Activated T-helper 1 cell treated with anti-CD3 and anti-CD28 coated beads, Interleukin-2, amount 50 U/mL, for 16 hours (primary cell): ENCODE measurements at places on chromosomes 11 and 22.

DNA sequence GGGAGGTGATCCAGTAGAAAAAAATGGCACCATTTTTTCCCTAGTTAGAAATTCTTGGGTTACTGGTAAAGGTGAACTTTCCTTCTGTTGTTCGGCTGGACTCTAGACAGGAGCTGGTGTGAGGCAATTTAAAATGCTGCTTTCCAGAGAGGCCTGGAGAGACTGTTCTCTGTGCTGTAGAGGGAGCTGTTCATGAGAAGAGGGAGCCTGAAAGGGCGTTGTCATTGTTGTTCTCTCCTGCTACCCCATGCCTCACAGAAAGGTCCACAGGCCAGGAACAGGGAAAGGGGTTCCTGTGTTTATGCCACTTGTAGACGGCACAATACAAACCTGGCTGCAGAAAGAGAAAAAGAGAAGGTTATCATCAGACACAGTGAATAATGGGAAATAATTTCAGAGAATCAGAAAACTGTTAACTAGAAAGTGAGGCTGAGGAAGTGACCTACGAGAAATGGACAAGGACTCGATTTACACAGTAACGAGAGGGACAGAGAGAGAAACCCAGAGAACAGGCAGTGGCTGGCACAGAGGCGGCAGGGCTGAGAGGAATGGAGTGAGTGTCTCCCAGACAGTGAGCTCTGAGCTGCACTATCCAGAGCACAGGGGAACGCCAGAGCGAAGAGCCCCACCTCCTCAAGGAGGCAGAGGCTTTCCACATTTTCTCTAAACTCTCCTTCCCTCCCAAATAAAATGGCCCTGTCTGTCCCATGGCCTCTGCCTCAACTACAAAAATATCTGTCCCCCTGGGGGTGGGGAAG lies 109.2 kb downstream of the RRM1 start:
- DNase-seq: no peak

- no peak for DNase-seq
Measured at GRCh38 chr11:95697614-95698408, 91.8 kb downstream of the FAM76B start.

DNA sequence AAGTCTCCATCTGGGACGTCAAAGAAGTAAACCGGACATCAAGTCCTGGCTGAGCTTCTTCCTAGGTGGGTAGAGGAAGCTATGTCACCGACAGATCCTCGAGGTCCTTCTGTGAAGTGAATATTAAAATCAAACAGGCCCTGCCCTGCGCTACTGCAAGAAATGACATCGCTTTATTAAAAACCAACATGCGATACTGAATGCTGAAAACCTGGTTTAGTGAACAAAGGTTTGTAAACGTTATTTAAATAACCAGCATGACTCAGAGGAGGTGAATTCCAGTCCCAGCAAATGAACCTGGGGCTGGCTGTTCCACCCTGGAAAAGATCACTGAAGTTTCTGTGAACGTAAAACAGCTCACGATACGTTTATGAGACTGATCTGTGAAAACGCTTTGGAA lies 645 bp downstream of the RTCB start:
- no peak for DNase-seq

DNA sequence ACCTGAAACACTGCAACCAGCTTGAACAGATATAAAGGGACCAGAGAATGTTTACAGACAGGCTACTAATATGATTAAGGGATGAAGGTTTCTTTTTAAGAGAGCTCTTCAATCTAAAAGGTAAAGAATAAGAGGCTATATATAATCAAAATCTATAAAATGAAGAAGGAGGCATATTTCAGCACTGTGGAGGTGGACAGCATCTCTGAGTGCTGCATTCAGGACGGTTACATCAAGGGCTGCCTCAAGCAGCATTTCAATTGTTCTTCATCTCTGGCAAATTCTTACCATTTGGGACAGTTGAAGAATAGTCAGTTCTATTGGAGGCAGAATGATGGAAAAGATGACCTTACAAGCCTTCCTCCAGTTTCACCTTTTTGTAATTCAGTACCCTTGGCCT lies 139.6 kb upstream of the LMO1 start:
- no peak for DNase-seq

GRCh38 chr11:47768101-47768612 lies 1.0 kb upstream of the FNBP4 start:
- DNase-seq: no peak

- DNase-seq: no peak
Measured at GRCh38 chr11:1505480-1505879, 18.9 kb upstream of the MOB2 start.

DNA sequence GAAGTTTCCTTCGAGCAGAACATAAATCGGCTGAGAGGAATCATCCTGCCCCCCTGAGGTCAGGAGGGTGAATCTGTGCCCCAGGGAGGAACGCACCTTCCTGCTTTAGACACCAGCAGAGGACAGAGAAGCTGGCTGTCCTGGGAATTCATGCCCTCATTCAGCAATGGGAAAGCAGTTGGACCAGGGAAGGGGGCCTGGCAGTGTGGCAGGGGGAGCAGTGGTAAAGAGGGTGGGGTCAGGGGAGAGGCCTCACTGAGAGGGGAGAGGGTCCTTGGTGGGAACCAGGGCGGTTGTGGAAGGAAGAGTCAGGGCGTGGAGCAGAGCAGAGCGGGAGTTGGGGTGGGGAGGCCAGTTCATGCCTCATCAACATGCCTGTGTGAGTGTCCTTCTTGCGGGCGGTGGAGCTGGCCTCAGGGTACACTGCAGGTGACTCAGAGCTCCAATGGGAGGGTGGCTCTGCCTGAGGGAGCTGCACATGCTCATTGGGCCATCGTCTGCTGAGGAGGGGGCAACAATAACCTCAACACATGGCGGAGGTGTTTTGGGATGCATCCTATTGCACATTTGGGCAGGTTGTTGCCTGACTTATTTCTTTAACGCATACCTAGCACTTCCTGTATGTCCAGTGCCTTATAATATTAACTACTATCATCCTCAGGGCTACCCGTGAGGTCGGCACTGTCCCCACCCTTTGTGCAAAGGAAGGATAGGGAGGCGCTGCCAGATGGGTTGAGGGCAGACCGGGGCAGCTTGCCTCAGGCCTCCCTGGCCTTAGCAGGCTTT lies 23.2 kb downstream of the MED15 start:
- DNase-seq: no peak

GRCh38 chr11:130151196-130151595 lies 8.4 kb upstream of the ST14 start:
- DNase-seq: no peak

DNA sequence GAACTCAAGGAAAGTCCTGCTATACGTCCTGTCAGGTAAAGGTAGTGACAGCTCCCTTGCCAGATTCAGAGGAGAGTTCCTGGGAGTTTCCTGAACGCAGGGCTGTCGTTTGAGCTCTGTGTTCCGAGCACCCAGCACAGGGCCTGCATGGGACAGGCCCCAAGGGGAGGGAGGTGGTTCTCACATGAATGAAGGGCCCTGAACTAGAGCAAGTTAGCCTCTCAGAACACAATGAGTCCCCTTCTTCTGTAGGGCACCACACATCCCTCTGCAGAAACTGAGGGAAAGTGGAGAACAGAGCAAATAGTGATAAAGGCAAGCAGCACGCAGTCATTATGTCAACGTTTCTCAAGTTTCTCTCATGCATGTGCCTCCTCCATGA lies 35.3 kb downstream of the NEU3 start:
- DNase-seq: no peak

GRCh38 chr11:26510164-26510563 lies 61.9 kb downstream of the MUC15 start:
- DNase-seq: no peak

DNA sequence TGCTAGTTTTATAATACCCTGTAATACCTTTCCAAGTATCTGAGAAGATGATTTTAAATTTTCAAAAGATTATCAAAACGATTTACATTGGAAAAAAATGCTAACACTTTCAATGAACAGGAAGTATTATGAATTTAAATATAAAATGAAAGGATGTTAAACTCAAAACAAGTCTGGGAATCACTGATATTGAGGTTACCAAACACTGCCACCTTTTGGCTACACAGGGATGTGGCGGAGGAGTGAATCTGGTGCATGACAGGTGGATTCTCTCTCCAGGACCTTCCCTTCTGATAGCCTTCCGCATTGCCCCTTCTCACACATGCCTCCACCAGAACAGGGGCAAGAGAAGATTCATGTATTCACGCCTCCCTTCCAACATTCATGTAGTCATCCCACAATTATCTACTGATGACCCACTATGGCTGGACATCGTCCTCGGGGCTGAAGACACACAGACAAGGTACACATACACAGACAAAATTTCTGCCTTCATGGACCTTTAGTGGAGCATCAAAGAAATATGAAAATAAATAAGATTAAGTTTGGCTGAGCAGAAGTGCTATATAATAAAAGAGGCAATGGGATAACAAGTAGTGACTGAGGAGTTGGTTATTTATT lies 34.7 kb downstream of the ATG16L2 start:
- DNase-seq: no peak

DNA sequence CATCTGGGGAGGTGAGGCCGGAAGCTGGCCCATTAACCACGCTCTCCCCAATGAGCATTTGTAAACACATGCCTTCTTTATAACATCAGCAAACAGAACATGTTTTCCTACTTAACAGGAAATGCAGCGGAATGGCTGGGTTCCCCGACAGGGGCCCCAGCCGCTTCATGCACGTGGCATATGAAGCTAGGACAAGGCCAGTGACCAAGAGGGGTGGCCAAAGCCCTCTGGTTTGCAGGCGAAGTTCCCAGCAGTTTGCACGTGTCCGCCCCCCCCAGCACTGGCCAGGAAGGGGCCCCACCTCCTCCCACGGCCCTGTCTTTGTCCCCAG lies 38.7 kb upstream of the LINC01488 start:
- no peak for DNase-seq

DNA sequence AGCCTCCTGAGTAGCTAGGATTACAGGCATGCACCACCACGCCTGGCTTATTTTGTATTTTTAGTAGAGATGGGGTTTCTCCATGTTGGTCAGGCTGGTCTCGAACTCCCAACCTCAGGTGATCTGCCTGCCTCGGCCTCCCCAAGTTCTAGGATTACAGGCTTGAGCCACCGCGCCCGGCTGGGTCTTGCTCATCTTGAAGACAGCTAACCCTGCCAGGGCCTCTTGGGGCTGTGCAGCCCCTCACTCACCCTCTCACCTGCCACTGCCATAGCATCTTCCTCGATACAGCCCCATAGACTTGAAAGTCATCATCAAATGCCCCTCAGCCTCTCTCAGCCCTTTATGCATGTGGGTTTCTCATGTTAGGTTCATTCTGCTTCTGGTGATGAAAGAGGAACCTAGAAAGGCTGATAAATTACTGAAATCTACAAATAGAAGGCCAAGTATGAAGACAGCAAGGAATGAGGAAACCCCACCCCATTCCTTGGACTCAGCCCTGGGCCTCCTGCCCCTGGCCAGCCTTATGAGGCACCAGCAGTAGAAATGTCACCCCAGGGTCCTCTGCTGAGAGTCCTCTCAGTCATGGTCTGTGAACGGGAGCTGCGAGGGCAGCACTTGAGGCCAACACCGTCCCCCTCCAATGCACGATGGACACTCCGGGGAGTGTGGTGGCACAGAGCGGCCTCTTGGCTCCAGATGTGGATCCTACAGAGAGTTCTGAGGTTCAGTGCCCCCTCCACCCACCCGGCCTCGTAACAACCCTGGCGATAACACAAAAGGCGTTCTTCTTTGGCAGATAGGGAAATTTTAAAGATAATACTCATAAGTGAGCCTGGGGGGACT lies 24.8 kb downstream of the SCGB1A1 start:
- no peak for DNase-seq

GRCh38 chr11:116317212-116317611 lies 455.6 kb downstream of the BUD13 start:
- no peak for DNase-seq

DNA sequence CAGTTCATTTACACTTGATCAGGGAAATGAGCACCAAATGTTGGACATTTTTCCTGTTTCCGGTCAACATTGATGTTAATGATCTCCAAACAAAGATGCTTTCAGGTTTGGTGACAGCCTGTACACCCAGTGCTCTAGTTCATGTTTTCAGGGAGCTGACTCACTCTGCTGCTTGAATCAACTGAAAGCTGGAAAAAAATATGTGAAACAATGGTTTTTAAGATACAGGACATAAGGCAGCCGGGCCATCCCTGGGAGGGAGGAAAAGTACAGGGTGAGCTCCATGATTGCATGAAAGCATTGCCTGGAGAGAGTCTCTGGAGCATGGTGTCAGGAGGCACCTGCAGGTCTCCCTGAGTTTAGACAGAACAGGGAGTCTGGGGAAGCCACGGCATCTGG lies 259.6 kb downstream of the TBC1D22A start:
- DNase-seq: no peak

GRCh38 chr11:113833151-113833550 lies 42.2 kb downstream of the USP28 start:
- no peak for DNase-seq

DNA sequence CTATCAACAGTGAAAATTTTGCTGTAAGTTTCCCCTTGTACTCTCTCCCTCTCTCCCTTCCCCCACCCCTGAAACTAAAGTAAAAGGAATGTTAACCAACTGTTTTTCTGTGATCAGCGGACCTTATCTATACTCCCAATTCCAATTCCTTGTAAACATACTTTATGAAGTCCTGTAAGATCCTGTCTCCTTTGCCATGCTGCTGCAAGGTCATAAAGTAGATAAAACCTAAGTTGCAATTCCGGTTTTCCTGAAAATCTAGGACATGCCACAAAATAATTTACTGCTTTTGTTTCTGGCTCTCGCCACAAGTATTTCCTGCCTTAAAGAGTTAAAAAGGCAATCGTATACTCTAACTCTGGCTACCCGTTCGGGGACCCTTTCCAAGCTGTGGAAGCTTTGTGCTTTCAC lies 1469.0 kb downstream of the LRRC4C start:
- DNase-seq: no peak

GRCh38 chr11:26860895-26861294 lies 133.0 kb upstream of the FIBIN start:
- DNase-seq: no peak

GRCh38 chr11:121659811-121660210 lies 207.0 kb upstream of the SORL1-AS1 start:
- DNase-seq: no peak

GRCh38 chr11:76234021-76234415 lies 27.7 kb upstream of the WNT11 start:
- no peak for DNase-seq

GRCh38 chr22:45961679-45962433 lies 15.1 kb downstream of the WNT7B start:
- no peak for DNase-seq

- no peak for DNase-seq
Measured at GRCh38 chr22:35452351-35452781, 52.4 kb downstream of the MCM5 start.

DNA sequence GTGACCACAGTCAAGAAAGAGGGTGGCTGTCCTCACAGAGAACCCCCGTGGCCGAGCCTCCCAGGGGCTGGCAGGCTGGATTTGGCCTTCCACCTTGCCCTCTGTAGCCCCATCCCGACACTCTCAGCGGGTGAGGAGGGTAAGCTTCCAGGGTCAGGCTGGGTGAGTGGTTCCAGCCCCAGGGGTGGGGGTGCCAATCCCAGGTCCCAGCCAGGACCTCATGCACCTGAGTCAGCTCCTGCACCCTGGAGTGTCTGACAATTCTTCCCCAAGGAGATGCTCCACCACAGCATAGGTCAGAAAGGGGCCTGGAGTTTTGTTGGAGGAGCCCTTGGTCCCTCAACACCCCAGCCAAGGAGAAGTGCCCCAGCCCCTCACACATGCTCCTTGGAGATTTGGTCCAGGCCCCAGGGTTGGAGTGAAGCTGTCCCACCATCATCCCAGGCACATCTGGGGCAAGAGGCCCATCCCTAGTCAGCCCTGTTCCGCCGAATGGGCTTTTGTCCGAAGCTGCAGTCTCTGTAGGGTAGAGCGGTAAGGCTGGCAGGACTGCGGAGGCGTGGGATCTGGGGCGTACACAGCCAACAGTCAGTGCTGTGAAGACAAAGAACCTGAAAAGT lies 8.4 kb downstream of the LINC01488 start:
- no peak for DNase-seq
